Activated CD4-positive, alpha-beta T cell treated with anti-CD3 and anti-CD28 coated beads, Interleukin-2, amount 50 U/mL, for 48 hours (primary cell): ENCODE measurements at places on chromosomes 4 and X.

DNA sequence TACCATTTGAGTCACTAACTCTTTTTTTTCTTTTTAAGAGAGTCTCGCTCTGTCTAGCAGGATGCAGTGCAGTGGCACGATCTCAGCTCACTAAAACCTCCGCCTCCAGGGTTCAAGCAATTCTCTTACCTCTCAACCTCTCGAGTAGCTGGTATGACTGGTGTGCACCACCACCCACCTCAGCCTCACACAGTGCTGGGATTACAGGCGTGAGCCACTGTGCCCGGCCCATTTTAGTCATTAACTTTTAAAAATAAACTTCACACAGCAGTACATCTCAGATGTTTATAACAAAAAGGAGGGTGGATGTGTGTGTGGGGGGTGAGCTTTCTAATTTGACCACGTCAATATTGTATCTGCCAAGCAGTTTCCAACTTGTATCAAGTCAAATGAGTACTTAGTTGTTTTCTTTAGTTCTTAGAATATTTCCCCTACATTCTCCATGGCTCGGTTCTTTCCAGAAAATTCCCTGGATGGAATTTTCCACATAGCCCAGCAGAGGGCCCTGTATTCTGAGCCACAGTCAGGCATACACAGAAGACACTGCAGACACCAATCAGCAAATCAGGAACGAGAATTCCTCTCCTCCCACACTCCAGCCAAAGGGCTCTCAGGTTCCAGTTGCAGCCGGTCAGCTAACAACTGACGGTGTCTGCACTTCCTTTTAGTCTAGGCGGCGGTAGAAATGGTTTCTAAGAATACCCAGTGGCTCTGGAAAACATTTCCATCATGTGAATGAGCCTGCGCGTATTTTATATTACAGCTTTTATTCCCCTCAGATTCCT lies 20.1 kb upstream of the ARAF start:
- no peak for DNase-seq

GRCh38 chr4:105527081-105527480 lies 25.3 kb upstream of the ARHGEF38 start:
- no peak for DNase-seq

GRCh38 chr4:115090483-115091075 lies 22.8 kb downstream of the NDST4 start:
- DNase-seq, result no peak

DNA sequence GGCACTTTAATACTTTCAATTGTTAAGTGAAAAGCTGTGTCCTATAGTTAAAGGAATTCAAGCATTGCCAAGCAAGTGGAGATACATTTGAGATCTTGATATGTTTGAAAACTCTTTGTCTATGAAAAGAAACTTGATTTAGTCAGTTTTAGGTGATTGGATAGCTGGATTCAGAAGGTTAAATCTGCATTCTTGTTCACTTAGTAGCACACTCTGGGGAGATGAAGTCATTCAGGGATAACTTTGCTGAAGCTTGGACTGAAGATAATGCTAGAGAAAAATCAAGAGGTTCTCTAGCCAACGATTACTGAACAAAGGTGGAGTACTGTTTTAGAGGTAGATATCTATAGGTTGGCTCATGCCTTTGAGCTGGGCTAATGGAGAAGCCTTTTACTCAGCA lies 90.6 kb downstream of the DCAF8L2 start:
- no peak for DNase-seq

GRCh38 chrX:2690856-2691542 lies at the start of gene CD99:
CD99 (plus strand) TSS chrX:2691295; CDS start chrX:2691361, 66 bp downstream.
- peak; percentile 90 for DNase-seq

DNA sequence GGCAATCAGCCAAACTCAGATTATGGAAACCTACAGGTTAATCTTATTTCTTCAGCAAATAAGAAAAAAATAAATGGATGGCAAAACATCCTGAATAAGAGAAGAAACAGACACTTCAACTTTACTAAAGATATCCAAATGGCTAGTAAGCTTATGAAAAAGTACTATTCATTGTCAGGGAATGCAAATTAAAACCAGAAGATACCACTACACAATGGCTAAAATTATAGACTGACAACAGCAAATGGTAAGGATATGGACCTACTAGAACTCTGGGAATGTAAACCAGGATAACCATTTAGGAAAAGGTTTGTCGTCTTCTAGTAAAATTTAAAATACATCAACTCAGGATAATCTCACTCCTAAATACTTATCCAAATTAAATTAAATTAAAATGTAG lies 24.3 kb downstream of the GRSF1 start:
- no peak for DNase-seq

GRCh38 chr4:182240161-182241130 lies 2.8 kb upstream of the TENM3 start:
- DNase-seq, result no peak

DNA sequence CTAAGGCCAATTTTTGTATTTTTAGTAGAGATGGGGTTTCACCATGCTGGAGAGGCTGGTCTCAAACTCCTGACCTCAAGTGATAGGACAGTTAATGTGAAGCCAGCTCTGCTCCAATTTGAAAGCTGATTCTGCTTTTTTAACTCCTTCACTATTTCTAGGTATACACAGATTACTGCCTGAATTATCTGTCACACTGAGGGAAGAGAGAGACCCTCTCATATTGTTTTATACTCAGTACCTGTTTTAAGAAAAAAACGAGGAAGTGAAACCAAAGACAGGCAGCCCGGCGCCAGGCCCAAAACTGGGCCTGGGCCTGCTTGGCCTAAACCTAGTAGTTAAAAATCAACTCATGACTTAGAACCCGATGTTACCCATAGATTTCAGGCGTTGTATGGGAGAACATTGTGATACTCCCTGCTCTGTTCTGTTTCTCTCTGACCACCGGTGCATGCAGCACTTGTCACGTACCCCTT lies 1601.5 kb upstream of the PCDH10 start:
- no peak for DNase-seq

DNA sequence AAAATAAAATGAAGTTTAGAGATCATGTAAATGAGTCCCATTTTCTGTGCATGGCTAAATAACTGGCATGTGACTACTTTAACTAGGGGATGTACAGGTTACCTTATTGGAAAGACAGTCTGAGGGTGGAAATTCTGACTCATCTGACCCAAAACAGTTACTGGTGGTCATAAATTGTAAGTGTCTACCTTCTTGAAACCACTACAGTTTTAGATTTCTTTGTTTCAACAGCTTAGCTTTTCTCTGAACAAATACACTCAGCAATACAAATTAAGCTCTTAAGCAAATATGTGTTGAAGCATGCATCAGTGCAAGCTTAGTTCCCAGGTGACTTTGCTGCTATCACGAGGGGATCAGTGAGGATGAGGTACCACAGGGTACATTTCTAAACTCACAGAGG lies 60.7 kb upstream of the PGM2 start:
- no peak for DNase-seq

- DNase-seq, result no peak
Observed at GRCh38 chr4:13892739-13893105, 265.2 kb upstream of the BOD1L1 start.

DNA sequence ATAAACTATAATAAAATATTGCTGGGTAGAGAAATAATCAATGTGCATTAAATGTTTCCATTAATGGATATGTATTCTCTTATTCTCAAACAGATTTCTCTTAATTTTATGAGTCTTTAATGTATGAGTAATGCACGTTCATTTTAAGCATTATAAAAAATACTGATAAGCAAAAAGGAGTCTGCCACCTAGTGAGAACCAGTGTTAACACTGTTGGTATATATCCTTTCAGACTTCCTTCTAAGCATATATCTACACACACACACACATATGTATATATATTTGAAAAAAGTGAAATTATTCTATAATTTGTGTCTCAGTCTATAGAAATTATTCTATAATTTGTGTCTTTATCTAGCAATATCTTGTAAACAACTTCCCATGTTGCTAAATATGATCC lies 49.9 kb upstream of the MTMR1 start:
- no peak for DNase-seq

DNA sequence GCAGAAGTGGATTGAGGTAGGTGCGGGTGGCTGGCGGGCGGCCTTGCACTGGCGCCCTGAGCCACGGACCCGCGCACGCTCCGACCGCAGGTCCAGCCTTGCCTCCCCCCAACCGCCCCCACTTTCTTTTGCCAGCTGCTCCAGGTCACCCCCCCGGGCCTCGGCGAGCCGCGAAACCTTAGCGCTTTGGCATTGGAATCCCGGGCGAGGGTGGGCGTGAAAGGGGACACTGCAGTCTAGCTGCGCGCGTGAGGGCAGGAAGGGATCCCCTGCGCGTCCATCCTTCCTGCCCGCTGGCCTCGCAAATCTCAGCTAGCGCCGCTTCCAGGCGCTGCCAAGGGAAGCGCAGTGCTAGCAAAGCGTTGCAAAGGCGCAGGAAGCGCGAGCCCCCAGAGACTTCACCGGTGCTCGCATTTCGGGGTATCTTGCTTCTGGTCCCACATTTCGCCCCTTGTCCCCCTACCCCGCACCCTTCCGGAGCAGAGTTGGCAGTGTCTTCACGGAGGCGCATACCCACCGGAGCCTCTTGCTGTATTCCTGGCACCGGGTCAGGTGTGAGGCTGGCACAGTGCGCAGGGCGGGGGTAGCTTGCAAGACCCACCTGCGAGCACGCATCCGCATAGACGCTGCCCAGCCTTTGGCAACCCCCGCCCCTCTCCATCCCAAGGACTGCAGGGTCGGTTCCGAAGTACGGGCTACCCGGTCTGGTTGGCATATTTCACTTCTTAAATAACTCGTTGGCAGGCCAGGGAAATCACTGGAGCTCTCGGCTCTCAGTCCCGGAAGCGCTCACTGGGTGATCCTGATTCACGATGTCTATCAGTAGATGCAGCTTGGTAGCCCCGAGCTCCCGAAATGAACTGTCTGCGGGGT lies 104.4 kb downstream of the UCHL1 start:
- no peak for DNase-seq

DNA sequence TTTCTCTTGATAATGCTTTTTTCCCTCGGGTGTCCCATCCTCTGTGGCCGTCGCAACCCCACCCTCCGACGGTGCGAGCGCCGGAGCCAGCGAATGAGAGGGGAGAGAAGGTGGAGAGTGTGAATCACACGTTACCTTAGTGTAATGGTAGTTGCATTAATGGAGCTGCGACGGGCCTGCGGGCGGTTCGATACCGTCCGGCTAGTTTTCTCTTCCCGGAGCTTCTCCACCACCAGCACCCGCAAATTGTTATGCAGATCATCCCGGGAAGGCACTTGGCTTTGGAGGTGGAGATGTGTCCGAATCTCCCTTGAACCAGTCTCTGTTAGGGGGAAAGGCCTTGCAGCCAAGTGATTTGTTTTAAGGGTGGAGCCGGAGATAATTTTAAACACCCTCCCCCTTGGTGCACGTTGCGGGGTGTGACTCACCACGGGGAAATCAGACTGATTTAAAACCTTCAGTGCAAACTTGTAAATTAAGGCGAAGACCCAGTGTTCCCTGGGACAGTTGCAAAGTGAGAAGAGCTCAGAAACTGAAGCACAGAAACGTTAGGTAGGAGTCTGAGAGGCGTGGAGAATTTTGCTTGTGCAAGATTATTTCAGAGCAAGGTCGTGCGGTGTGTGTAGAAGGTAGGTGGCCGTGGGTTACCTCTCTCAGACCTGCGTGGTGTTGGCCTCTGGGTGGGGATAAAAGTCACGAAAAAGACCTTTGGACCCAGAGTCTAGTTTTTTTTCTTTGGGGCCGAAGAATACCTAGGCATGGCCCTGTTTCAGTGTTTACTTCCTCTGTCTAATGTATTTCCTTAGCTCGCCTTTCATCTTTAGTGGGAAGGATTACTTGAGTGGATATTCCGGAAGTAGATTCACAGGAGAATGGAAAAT lies 1.3 kb downstream of the AFF1 start:
- DNase-seq, result peak; percentile 83

- no peak for DNase-seq
Observed at GRCh38 chr4:140466146-140466545, 31.9 kb downstream of the MGAT4D start.

GRCh38 chr4:8090312-8090711 lies 68.3 kb downstream of the ABLIM2 start:
- no peak for DNase-seq

DNA sequence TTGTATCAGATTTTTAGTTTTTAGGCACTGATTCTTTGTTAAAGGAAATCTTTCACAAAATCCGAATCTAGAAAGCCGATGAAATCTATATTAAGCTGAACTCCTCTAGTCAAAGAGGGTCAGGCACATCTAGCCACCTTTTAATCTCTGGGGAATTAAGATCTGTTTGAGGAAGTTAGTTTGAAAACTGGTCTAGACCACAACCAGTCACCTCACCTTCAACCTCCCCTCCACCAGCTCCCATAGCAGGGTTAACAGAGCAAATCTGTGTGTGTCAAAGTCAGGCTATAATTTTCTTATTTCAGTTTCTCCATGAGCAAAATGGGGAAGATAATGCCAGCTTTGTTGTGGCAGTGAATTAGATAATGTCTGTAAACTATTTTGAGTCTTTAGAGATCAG lies 110.0 kb upstream of the IGFBP7 start:
- DNase-seq, result no peak

- DNase-seq, result no peak
Observed at GRCh38 chr4:126757219-126757618, 875.5 kb upstream of the INTU start.

DNA sequence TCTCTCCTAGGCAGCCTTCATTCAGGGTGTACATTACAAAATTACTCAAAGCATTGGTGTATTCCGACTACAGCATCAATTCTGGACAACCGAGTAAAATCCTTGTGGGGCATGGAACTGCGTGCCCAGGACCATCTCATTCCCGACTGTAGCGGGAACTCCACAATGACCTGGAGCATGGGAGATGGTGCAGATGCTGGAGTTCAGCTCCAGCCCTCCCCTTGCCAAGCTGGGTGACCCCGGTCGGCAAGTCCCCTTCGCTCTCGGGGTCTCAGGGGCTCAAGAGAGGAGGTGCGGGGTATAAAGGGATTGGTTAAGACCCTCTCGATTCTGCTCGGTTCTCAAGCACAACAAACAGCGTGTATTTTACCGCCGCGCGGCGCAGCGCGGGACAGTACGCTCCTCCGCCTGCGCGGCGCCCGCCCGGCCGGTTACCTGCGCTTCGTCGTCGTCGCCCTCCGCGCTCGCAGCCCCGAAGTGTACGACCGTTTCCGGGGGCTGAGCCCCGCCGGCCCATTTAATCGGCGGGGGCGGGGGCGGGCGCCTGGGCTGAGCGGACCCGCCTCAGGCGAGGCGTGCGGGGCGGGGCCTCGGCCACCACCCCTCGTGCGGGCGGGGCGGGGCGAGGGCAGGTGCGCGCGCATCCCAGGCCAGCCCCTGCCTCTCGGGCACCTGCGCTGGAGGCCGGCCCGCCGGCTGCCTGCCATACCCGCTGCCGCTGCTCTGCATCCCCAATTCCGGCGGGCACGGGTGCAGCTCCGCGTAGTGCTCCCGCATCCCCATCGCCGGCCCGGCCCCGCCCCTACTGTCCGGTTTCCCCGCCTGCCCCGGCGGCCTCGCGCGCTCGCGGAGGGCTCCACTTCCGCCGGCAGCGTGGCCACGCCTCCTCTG lies at the start of gene G6PD:
G6PD (minus strand) TSS at position 493 of the 891 bp plus-strand sequence. CDS start 691 bp downstream, outside the sequence.
- DNase-seq, result peak; percentile 78

- DNase-seq, result no peak
Observed at GRCh38 chrX:10988653-10989052, 122.5 kb upstream of the HCCS start.

GRCh38 chr4:13118633-13119032 lies 365.5 kb downstream of the RAB28 start:
- DNase-seq, result no peak

GRCh38 chr4:88718098-88718497 lies 20.5 kb upstream of the NAP1L5 start:
- no peak for DNase-seq
